ENCODE measurements at places on chromosomes 12 and 14. TPM values are rescaled to one million over a fixed set of nuclear protein-coding genes. Genes with fewer than 3 reads are reported as not detected.

GRCh38 chr12:127550271-127550670, 716.7 kb upstream of the TMEM132C start:
- DNase-seq = peak; percentile 84

Gene LRFN5
- 2.8 TPM for total RNA-seq

GRCh38 chr14:37094502-37094901, 77.9 kb downstream of the SLC25A21 start:
- no peak for DNase-seq

GRCh38 chr12:109586385-109587296, 13.0 kb downstream of the MVK start:
- no peak for DNase-seq

GRCh38 chr12:131895640-131896079, 1.2 kb downstream of the ULK1 start:
- no peak for DNase-seq

DNA sequence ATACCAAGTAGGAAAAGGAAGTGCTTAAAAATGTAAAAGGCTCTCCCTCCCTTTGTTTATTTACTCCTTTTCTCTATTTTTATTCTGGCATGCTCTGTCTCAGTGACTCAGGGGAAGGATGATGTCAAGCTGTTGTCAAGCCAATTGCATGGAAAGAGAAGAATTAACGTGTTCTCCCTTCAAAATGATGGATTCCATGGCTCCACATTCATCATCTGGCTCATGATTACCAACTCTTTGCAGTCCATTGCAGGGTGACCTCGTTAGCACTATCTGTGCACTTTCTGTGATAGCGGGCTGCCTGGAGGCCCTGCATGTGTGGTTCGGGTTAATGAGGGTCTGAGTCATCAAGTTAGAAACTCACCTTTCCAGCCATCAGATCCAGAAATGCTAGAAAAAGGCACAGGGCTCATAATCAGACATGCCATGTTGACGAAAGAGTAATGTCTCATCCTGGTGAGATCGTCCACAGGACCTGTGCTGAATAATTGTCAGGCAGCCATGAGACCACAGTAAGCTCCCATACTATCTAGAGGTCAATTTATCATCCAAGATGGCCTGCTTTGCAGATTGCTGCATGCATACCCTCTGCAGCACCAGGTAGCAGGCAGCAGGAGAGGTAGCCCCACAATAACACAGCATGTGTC, 79.2 kb upstream of the BTG1 start:
- DNase-seq = peak; percentile 56
